ENCODE measurements at places on chromosomes 7 and 10.

GRCh38 chr10:116287906-116288501 is 15.0 kb upstream of the GFRA1 start:
- DNase-seq, result no peak

GRCh38 chr7:100583132-100584053 is 2.5 kb downstream of the LRCH4 start:
- peak; percentile 56 for DNase-seq

DNA sequence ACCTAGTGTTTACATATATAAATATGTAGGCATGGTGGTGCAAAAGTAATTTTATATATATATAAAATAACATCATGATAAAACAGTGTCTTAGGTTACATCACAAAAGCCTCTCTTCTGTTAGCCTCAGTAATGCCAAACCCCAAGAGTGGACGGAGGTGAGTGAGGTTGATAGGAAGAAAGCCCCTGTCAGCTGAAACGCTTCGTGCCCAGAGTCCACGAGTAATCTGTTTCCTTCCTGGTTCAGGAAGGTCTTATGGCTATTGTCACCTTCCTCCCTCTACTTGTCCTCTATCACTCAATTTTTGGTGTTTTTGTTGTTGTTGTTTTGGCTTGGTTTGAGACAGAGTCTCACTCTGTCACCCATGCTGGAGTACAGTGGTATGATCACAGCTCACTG is 41.5 kb downstream of the THNSL1 start:
- DNase-seq, result no peak

GRCh38 chr7:78558566-78558965 is 760.0 kb downstream of the PHTF2 start:
- no peak for DNase-seq

- no peak for DNase-seq
Observed at GRCh38 chr10:13347043-13347499, 1.0 kb downstream of the SEPHS1 start.

DNA sequence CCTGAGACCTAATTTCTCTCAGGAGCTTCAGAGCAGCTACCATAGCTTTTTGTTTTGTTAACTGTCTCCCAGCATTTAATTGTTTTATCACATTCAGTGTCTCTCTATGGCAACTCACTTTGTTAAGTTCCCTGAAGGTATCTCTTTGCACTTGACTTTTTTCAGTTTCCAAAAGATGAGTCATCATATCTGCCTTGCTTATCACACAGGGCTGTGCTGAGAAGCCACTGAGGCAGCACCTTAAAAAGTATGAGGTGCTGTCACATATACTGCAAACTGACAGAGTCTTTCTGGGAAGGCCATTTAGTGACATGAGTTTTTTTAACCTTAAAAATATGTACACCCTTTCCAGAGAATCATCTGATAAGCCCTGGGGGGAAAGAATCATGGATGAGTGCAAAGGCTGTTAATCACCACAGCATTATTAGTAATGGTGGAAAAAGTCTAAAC is 56.8 kb downstream of the PPP1R3C start:
- DNase-seq, result no peak
